ENCODE measurements at places on chromosomes 4 and X.

DNA sequence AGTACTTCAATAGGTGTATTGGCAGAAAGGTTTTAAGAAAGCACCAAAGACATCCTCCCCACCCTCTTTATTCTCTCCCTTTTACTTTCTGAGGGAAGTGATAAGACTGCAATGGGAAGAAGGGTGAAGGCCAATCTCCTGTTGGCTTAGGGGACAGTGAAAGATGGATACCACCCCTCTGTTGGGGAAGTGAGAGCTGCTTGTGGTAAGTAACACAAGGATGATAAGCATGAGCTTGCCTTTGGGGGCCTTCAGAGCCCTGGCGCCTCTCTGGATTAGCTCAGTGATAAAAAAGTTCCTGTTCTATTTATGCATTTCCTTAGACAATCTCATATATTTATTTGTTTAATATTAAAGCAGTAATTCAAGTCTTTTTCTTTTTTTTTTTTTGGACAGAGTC is 5.2 kb upstream of the KLF8 start:
- no peak for DNase-seq

DNA sequence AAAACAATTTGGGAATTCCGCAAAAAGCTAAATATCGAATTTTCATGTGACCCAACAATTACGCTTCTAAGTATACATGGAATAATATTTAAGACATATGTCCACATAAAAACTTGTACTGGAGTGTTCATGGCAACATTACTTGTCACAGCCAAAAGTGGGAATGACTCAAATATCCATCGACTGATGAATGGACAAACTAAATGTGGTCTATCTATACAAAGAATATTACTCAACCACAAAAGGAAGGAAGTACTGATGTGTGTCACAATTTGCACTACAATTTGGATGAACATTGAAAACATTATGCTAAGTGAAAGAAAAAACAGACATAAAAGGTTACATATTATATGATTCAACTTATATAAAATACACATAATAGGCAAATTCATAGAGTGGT is 71.9 kb downstream of the AFF2 start:
- no peak for DNase-seq

GRCh38 chr4:181416966-181417365 is 826.2 kb upstream of the TENM3 start:
- no peak for DNase-seq

- DNase-seq: no peak
These were observed 75.2 kb downstream of the PAQR3 start for GRCh38 chr4:78863991-78864390.

DNA sequence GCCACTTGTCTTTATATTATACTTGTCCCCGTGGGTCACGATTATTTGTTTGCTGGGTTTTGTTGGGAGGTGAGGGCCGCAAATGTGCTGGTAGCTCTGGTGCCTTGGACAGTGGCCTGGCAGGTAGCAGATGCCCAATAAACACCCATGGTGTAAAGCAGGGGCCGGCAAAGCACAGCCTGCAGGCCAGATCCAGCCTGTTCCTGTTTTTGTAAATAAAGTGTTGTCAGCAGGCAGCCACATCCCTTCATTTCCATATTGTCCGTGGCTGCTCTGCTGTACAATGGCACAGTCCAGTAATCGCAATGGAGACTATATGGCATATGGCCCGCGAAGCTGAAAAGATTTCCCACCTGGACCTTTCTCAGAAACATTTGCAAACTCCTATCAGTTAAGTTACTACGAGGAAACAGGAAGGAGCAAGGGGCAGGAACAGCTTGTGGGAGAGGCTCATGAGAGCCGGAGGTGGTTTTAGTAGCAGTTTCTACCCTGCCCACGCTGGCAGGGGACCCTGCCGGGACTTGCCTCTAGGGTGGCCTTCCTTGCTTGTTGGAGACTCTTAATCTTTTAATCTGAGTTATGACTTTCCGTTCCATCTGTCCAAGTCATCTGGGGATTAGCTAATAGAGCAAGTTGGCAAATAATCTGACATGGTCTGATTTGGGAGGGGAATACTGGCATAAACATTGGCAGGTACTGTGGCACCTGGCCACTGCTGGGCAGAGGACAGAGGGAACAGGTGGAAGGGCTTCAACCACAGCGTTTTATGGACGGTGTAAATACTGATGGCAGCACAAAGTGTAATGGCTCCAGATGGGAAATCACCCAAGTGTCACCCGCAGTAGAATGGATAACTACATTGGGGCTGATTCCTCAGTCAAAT is 19.6 kb downstream of the CLCN4 start:
- no peak for DNase-seq

GRCh38 chrX:24378706-24379105 is 18.3 kb downstream of the SUPT20HL1 start:
- no peak for DNase-seq

- DNase-seq: no peak
These were observed 1.2 kb upstream of the SLC2A9 start for GRCh38 chr4:10022346-10023049.

- peak; percentile 51 for DNase-seq
These were observed 68.7 kb downstream of the PAK3 start for GRCh38 chrX:111164728-111165127.

DNA sequence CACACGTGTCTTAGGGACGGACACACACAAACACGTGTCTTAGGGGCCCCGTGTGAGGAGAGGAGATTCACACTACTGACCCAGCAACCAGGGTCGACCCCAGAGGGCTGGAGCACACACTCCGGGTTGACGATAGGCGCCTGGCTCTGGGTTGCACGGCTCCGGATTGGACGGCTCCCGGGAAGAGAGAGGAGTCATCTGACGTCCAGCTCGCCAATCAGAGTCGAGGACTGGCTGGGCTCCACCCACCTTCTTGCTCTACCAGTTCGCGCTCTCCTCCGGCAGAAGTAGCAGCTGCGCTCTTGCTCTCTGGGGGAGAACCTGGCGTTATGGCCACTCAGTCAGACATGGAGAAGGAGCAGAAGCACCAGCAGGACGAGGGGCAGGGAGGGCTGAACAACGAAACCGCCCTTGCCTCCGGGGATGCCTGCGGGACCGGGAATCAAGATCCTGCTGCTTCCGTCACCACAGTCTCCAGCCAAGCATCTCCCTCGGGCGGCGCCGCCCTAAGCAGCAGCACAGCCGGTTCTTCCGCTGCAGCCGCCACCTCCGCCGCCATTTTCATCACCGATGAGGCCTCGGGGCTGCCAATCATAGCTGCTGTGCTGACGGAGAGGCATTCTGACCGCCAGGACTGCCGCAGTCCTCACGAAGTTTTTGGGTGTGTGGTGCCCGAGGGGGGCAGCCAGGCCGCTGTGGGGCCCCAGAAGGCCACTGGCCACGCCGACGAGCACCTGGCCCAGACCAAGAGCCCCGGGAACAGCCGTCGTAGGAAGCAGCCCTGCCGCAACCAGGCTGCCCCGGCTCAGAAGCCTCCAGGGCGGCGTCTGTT is 74.3 kb downstream of the NUDT10 start:
- DNase-seq: no peak

DNA sequence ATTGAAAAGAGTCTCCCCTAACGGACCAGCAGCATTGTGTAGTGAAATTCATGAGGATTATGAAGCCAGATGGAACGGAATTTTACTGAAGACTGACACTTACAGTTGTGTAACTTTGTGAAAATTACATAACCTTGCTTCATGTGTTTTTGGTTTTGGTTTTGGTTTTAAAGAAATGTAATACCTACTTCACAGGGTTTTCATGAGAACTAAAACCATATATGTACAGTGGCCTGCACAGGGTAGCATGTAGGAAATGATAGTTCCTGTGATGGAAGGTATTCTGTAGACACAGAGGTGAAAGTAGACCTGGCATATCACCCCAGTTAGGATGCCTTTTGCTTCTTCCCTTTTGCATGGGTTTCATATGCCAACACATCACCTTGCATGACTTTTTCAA is 247.0 kb downstream of the BANK1 start:
- DNase-seq: no peak

DNA sequence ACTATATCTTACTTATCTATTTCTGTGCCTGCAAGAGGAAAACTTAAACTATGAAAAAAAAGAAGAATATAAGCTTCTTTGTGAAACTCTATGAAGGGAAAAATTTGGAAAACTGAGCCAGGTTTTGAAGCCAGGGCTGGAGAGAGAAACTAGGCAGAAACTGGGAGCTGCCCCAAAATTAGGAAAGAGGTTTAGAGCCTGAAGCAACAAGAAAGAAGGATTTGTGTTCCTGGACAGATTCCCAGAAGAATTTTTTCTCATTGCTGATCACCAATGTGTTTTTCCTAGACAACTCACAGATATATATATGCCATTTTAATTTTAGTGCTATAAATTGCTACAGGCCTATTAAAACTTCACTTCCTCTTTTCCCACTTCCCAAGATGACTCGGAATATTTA is 245.0 kb upstream of the GEMIN8 start:
- DNase-seq: no peak

DNA sequence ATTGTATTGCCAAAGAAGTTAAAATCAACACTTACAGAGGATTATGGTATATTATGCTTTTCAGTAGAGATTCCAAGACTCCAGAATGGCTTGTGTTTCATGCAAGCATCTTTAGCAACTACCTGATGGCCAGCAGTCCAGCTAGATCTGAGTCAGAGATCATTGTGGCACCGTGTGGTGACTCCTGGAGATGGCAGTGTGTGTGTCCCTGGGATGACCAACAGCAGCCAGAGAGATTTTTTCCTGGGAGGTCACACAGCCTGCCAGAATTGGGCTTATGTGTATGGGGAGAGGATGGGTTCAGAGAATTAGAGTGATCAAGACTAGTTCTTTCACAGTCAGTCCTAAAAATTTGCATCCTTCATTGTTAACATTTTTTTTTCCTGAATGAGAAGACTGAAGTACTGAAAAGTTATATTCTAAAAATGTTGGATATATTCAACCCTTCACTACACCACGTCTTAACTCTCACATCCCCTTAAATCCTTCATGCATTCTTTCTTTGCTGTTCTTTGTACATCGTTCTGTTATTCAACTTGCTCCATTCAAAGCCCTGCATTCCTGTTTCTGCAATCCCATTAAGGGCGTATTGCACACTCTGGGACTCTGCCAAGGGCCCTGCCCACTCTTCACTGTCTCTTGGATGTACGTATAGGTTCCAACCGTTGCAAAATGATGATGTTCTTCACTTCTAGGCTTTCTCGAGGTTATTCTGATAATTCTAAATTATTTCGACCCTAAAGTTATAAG is 12.4 kb downstream of the TENM3 start:
- no peak for DNase-seq
